ENCODE measurements at places on chromosomes 5 and 9.
A peak's percentile ranks its signal among the peaks of the same experiment; 100 is the strongest.

GRCh38 chr9:2727966-2728613, 10.8 kb downstream of the KCNV2 start:
- DNase-seq, result peak; percentile 81

GRCh38 chr9:114414346-114414745, 26.6 kb upstream of the AKNA start:
- no peak for DNase-seq

- no peak for DNase-seq
These were observed 54.3 kb downstream of the PIK3R1 start for GRCh38 chr5:68269820-68270219.

DNA sequence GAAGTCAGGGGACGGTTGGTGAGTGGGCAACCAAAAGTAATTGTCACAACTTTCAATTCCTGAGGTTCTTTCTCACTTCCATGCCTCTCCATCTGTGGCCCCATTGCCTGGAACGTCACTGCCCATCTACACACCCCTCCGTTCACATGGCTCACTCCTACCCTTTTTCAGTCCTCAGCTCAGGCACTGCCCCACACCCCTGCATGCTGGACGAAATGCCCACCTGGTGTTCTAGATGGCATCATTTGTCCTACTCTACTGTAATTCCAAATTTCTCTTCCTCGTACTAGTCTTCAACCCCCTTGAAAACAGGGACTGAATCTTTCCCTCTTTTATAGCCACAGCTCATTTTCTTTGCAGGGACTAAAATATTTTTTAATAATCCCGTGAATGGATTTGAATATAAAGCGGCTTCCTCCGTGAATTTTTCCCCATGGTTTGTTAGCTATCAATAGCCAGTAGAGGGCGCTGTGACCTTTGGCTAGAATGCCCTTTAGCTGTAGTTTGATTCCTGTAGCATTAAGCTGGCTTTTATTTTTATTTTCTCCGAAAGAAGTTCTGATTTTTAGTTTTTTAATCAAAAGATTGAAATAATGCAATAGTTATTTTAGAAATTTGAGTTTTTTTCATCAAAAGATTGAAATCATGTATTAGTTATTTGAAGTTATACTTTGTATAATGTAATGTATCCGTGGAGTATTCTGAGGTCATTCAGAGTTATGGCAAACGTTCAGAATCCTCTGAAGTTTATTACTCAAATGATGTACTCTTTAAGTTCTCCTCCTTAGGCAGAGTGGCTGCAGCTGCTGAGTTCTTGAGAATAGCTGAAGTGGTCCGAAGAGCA, 232.1 kb downstream of the SH3GL2 start:
- DNase-seq, result peak; percentile 62

DNA sequence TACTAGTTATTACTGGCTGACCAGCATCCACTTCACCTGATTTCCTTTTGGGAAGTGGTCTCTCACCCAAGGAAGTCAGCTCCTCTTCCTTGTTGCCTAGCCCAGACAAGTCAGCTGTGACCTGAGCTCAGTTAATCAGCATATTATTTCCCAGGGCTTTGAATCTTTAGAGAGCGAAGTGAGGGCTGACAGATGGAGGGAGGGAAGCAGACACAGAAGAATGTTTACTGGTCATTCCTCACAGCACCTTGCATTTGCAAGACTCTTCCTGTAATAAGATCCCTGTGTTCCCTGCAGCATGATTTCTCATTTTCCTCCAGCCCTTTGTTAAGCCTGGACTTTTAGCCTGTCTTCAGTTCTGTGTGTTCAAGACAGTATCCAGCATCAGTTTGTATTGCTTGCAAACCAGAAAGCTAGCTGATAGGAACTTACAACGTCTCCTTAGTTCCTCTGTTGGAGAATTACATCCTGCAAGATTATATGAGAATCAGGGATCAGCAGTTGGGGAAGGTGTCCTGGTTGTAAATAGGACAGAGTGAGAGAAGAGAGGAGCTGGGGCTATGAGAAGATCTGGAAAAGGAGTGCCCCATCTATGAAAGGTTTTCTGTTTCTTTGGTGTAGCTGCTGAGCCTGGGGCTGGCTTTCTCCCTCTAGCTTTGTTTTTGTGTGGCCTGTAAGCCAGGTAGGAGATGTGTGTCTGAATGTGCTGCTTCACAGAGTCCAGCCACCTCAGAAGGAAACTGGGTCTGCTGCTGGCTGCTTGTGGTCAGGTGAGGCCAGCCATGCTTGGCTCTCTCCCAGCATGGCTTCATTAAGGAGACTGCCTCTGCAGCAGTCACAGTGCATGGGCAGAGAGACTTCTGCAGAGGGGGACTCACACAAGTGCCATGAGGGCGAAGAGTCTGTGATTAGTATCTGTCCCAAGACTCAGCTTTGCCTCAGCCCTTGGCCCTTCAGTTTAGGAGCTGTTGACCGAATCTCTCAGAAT, 50.3 kb downstream of the MAN2A1 start:
- peak; percentile 68 for DNase-seq

- DNase-seq, result no peak
These were observed 9.7 kb downstream of the FNIP1 start for GRCh38 chr5:131786900-131787692.

DNA sequence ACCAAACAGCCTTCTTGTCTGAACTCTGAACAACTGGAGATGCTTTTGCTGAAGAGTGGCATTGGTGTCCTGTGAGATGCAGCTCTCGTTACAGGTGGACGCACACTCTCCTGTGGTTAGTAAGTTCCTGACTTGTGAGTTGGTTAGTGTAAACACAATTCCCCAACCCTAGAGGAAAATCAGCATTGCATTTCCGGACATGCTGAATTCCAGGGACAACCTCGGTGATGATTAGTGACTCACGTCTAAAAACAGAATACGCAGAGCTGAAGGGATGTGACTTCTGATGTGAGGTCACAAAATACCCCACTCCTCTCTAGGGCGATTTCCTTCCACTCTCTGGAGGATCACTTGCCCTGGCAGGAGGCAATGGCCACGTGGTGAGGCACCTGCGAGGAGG, 5.0 kb downstream of the OR2V2 start:
- DNase-seq, result peak; percentile 33

DNA sequence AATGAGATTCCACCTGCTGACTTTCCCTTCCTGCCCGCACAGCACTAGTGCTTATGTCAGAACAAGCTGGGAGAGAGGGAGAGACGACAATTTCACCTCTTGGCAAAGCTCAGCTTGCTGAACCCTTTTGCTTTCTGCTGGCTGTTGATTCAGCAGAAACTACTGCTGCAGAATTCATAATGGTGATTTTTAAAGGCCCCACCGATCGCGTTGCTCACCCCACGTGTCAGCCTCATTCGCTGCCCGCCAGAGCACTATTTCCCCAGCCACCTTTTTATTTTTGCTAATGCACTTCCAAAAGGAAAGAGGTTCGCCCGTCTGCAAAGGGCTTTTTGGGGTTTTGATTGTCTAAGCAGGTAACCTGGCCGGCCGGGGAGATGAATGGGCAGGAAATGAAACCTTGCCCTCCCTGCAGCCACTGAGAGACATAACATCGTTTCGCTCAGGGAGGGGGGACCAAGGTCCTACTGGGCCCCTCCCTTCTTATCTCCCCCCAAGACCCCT, 1.3 kb downstream of the PPP2R2B start:
- DNase-seq, result no peak

- DNase-seq, result no peak
These were observed 157.4 kb upstream of the PUM3 start for GRCh38 chr9:3001311-3001710.

- no peak for DNase-seq
These were observed 55.4 kb upstream of the PPARGC1B start for GRCh38 chr5:149674686-149675085.

- no peak for DNase-seq
These were observed 79.3 kb upstream of the MAP3K1 start for GRCh38 chr5:56735849-56736641.

- peak; percentile 94 for DNase-seq
These were observed 230.3 kb downstream of the AUH start for GRCh38 chr9:91131433-91131839.

- DNase-seq, result no peak
These were observed 12.9 kb downstream of the TAS2R1 start for GRCh38 chr5:9617221-9617620.

- no peak for DNase-seq
These were observed 132.7 kb upstream of the APC start for GRCh38 chr5:112604732-112605630.

GRCh38 chr9:81022177-81022576, 667.2 kb downstream of the TLE1 start:
- DNase-seq, result peak; percentile 31

DNA sequence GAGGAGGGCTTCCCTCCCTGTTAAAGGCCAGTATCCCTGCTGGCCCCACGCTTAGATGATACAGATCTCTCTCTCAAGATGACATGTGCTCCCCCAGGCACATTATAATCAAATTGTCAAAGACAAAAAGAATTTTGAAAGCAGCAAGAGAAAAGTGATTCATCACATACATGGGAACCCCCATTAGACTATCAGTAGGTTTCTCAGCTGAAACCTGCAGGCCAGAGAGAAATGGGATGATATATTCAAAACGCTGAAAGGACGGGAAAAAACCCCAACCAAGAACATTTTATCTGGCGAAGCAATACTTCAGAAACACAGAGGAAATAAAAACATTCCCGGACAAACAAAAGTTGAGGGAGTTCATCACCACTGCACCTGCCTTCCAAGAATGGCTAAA, 78.7 kb downstream of the CAMSAP1 start:
- DNase-seq, result no peak

DNA sequence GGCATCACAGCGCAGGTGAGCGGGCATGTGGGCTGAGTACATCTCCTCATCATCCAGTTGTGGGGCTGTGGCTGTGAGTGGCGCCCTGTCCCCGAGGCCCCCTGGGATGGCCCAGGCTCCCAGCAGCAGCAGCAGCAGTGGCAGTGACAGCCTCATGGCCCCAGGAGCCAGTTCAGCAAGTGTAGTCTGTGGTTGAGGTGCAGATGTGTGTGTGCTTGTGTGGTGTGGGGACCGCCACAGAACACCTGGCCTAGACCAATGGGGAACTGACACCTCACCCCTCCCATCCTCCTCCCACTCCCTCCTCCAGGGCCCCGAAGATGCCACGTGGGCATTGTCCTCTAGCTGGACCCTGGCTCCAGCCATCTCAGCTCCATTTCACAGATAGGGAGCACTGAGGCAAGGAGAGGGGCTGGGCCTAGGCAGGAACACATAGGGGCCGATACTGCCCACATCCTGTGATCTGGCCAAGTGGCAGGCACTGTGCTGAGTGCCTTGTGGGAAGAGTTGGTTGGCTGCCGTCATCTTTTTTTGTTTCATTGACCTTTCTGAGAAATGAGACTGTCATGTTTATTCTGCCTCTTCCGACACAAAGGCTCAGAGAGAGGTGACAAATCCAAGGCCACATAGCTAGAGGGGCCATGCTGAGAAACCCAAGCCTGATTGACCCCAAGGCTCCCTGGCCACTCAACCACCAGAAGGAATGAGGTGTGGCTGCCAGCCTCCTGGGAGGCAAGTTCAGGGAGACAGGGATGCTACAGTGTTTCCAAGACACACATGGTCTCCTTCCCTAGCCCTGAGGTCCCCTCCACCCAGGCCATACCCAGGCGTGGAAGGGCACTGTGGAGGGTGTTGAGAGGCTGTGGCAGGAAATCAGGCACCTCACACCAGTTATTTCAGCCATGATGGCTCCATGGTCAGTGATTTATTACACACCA, at the start of gene MZB1:
Gene MZB1, minus strand, starts transcription at position 213 of the 938 bp plus-strand sequence. Its CDS starts 57 bp downstream, at position 156.
- no peak for DNase-seq

DNA sequence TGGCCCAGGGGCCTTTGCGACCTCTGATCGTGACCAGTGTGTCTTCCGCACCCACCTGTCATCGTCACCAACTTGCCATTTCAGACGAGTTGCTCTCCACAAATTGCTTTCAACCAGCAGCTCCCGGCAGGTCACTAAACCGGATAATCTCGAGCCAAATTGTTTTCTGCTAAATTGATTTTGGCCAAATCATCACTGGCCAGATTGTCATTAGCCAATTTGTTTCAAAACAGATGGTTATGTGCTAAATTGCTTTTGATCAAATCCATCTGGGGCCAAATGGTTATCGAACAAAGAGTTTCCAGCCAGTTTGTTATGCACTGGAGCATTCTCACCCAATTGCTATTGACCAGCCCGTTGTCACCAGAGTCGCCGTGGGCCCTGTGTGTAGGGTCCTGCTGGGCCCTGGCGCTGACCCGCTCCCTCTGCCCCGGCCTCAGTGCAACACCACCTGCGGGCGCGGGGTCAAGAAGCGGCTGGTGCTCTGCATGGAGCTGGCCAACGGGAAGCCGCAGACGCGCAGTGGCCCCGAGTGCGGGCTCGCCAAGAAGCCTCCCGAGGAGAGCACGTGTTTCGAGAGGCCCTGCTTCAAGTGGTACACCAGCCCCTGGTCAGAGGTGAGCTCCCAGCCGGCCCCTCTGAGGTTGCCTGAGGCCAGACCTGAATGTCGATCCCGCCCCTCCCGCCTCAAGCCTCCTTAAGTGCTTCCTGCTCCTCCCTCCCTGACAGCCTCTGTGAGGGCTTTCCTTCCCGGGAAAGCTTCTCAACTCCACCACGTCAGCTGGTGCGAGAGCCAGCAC, 35.6 kb downstream of the ADAMTSL2 start:
- DNase-seq, result no peak

DNA sequence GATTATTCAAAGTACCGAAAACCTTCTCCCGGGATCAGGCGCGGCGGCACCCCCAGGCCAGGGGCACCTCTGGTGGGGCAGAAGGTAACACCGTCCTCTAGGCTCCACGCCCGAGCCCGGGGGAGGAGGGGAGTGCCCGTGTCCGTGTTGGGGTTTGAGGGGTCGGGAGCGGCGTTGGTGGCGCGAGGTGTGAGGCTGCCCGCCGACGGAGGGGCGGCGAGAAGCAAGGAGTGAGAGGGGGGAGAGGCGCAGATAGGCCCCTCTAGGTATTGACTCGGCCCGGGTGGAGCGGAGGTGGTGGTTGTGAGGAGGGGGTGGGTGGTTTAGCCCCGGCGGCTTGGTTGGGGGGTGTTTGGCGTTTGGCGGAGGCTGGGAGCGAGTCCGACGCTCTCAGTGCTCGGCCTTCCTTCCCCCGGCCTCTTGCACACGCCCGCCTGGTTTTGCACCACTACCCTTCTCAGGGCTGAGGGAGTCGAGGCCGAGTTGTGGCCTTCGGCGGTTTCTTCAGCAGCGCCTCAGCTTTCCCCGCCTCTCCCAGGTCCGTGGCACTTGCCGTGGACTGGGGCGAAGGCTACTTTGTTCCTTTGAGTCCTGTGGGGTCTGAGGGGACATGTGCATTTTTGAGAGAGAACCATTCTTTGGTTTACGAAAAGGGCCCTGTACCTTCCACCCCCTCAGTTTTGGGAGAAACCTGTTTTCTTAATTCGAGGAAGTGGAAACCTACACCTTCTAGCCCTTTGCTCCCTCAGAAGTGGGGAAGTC, 450 bp downstream of the GPBP1 start:
- peak; percentile 39 for DNase-seq

DNA sequence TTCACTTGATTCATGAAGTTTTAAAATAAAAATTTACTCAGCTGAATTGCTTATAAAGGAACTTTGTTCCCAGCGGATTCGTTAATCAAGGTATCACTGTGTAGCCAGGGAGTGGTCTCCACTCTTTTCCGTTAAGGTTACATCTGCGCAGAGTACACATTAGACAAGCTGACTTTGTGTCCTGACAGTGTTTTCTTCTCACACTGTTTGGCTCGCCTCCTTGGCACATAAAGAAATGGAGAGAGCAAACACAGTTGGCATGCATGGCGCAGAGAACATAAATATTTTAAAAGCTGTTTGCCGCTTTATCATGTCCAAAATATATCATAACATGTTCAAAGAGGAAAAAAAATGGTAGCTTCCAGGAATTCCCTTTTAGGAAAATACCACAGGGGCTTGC, 153.2 kb downstream of the EDIL3 start:
- no peak for DNase-seq

- no peak for DNase-seq
These were observed 167.3 kb upstream of the FST start for GRCh38 chr5:53313145-53313544.

Data from iris pigment epithelial cell (primary cell).